ENCODE measurements at places on chromosomes 1 and 21. TPM values are rescaled to one million over a fixed set of nuclear protein-coding genes. Genes with fewer than 3 reads are reported as not detected.

PADI1 gene
- not detected for total RNA-seq

STUM gene
- not detected for total RNA-seq

TEKT2 gene
- 0.22 TPM for total RNA-seq

YTHDF2 gene
- total RNA-seq = 100 TPM

Data from CD4-positive, alpha-beta T cell (primary cell).